HT-29 (cell line): ENCODE measurements at places on chromosomes 1 and 21. TPM values are rescaled to one million over a fixed set of nuclear protein-coding genes. Genes with fewer than 3 reads are reported as not detected.

DNA sequence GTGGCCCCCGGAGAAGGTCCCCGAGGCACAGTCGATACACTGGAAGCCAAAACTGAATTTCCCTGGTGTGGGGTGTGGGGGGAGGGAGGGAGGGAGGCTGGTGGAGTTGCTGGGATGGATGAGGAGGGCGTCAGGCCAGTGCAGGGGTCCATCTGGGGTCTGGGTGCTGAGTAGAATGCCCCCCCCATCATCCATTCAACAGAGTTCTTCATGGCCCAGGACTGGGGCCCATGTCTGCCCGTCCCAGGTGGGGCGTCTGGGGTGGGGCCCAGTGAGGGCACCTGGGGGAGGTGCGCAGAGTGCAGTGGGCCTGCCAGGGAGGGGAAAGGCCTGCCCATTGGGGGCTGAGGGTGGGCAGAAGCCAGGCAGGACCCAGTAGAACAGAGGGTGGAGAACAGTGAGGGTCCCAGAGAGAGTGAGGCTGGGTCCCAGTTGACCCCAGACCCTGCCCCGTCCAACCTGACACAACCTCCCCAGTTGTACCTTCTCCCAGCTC is 1.9 kb downstream of the TNFRSF18 start:
- DNase-seq: no peak

GRCh38 chr1:87030740-87031690 is 116.6 kb downstream of the HS2ST1 start:
- DNase-seq: no peak

- DNase-seq: no peak
Observed at GRCh38 chr1:197195100-197195499, 48.6 kb upstream of the ASPM start.

DNA sequence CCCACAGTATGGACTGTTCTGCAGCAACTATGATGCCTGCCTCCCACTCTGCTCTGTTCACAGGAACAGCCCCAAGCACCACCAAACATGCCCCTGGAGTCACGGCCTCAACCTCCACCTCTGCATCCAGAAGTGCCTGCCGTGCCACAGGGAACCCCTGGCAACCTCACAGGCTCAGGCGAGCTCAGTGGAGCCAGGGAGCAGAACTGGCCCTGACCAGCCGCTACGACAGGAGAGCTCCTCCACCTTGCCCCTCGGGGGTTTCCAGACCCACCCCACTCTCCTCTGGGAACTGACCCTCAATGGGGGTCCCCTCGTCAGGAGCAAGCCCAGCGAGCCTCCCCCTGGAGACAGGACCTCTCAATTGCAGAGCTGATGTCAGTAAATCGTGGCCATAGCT is 13.0 kb downstream of the MRAP start:
- DNase-seq: no peak

GRCh38 chr1:200912737-200913407 is 18.2 kb downstream of the INAVA start:
- no peak for DNase-seq

DNA sequence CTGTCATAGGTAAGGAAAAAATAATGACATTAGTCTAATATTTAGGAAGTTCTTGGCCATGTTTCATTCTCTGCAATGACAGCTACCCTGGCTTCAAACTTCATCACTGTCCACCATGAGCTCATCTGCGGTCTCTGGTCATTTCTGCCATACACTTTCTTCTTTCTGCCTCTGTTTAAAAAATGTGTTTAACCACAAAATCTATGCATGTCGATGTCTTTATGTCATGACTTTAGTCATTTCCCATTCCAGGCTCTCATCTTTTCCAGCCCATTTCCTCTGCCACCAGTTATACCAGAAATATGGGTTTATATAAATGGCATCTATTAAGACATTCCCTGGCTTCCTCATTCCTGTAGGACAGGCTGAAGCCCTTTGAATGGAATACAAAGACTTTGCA is 68.5 kb upstream of the DUSP10 start:
- peak; percentile 30 for DNase-seq

DNA sequence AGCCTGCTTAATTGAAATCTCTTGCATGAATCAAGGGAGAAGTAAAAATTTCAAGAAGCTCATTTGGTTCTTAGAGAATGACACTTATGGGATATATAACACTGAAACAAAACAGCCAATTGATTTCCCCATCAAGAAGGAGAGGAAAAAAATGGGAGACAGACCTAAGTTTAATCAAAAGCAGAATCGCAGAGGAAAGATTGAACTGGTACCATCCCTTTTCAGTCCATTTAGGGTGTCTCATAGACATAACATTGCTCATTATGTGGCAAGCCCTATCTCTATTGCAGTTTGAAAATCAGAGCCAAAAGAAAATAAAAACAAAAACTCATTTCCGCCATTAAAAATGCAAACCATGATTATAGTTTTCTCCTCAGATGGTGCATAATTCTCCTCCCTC is 119.6 kb downstream of the AK5 start:
- DNase-seq: no peak

- DNase-seq: no peak
Observed at GRCh38 chr1:44084998-44085675, 33.5 kb upstream of the KLF17 start.

Gene GIPC2
- 13.4 and 15.4 TPM in 2 replicates for total RNA-seq

DNA sequence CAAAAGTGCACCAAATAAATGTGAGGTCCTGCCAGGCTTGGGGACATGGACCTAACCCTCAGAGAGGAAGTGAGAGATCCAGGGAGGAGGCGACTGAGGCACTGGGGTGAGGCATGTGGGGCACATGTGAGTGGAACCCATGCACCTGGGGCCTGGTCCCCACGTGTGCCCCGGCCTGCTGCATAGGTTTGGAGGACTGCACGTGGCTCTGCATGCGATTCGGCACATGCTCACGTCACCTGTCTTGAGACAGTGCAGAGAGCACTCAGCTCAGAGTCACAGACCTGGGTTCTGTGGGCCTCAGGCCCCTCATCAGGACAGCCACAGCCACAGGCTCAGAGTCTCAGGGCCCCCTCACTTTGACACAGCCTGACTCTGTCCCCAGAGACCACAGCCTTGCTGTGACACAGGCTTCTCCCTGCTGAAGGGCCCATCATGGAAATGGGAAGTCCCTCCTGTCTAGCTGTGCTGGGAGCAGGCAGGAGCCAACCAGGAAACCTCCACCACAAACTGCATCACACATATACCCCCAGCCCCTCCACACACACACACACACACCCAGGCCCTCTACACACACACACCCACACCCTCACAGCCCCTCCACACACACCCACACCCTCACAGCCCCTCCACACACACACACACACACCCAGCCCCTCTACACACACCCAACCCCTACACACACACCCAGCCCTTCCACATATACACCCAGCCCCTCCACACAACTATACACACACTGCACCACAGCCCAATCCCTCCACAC is 48.2 kb downstream of the SLC9A1 start:
- DNase-seq: no peak

DNA sequence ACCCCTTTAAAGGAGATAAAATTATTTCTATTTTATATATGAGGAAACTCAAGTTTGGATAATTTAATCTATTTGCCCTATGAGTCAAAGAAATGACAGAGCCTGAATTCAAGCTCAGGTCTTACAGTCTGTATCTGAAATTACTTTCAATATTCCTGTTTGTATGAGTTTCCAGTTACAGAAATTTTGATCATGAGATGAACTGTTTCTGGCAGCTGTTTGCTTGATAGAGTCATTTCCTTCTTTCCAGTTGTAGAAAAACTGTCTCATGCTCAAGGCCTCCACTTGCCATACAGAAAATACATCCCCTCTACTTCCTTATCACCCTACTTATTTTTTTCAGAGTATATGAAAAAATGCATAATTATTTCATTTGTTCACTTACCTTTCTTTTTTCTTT is 87.6 kb downstream of the PTPRC start:
- no peak for DNase-seq

- DNase-seq: no peak
Observed at GRCh38 chr1:89594096-89594740, 38.7 kb upstream of the LRRC8C start.

Gene LINGO4
- total RNA-seq: not detected in 2 replicates

DNA sequence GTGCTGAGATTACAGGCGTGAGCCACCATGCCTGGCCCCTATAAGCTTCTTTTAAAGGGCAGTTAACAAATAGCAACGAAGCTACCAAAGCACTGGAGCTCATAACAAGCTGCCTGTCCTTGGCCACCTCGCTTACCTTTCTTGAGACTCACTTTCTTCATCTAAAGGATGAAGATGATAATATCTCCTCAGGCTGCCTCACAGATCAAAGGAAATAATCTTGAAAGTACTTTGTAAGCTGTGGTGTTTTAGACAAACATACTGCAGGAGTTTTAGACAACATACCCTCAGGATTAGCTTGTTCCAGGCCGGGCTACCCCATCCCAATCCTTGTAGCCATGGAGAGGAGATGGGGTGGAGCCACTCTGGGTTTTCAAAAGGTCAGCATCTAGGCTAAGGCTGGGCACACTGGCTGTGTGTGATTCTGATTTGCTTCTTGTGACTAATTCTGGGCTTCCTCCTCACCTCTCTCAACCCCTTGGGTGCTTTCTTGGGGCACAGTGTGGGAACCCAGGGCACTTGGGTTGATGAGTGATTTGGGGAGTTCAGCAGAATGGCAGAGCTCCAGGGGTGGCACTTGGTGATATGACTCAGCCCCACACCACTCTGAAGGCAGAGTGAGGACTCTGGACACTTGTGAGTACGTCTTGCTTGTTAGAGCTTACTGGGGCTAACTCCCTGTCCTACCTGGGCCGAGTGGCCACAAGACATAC is 5.2 kb downstream of the GPR25 start:
- no peak for DNase-seq

GRCh38 chr1:237877631-237878030 is 13.1 kb downstream of the ZP4 start:
- DNase-seq: no peak

GRCh38 chr1:67524143-67525052 is 94.2 kb upstream of the SERBP1 start:
- peak; percentile 24 for DNase-seq

Gene CDCA8
- 17.1 and 19.0 TPM in 2 replicates for total RNA-seq
